NCI-H1436 treated with DMSO at 0.1 percent for 48 hours (cell line): ENCODE measurements at places on chromosomes 6 and 20.

GRCh38 chr6:149140137-149140909, 177.2 kb upstream of the TAB2 start:
- no peak for DNase-seq

- no peak for DNase-seq
Observed at GRCh38 chr20:37586078-37586477, 58.4 kb upstream of the BLCAP start.

DNA sequence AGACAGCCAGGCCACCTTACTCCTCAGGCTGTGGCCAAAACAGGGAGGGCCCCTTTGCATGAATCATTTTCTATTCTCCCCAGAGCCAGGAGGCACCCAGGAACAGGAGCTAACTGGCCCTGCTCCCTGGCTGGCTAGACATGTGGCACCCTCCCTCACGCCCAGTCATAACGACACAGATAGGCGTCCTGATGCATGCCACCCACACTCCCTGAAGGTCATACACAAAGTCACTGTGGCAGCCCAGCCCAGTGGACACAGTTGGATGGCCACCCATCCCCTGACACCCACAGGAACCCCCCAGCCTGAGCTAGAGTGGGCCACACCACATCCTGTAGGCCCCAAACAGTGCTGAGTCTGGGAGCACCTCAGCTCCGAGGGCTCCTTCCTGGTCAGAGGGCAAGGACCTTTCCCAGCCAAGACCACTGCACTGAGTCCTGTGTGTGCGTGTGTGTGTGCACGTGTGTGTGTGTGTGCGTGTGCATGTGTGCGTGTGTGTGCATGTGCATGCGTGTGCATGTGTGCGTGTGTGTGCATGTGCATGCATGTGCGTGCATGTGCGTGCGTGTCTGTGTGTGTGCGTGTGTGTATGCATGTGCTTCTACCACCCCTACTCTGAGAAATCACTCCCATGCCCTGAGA, 21.6 kb downstream of the TFEB start:
- no peak for DNase-seq

GRCh38 chr6:141551318-141551717, 581.4 kb upstream of the GJE1 start:
- DNase-seq, result no peak

DNA sequence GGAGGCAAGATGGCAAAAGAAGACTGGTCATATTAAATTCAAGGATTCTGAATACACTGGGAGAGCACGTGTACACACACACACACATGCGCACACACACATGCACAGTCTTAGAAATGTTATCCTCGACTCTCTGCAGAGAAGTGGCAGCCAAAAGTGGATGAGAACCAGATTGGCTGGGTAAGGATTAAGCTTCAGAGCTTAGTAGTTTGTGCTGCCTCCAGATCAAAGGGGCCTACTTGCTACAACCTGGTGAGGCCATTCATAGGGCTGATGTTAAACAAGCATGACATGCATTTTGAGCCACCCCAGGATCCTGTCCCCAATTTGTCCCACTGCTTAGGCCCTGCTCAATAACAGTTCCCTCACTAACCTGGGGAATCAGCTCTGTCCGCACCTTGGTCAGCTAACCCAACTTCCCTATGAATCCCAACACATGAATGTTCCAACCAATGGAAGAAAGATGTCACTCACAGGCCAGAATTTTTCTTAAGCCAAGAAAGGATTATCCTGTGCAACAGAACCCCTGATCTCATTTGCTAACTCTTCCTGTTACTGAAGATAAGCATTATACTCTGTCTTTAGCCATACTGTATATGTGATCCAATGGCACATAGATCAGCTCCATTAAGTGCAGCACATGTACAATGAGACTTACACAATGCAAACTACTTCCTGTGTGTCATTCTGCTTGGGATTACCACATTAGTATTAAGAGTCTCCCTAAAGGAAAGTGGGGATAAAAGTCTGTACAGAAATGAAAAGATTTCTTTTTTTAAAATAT, 31.0 kb downstream of the TOMM6 start:
- DNase-seq, result no peak

GRCh38 chr20:44137266-44137801, 49.7 kb downstream of the JPH2 start:
- DNase-seq, result no peak

DNA sequence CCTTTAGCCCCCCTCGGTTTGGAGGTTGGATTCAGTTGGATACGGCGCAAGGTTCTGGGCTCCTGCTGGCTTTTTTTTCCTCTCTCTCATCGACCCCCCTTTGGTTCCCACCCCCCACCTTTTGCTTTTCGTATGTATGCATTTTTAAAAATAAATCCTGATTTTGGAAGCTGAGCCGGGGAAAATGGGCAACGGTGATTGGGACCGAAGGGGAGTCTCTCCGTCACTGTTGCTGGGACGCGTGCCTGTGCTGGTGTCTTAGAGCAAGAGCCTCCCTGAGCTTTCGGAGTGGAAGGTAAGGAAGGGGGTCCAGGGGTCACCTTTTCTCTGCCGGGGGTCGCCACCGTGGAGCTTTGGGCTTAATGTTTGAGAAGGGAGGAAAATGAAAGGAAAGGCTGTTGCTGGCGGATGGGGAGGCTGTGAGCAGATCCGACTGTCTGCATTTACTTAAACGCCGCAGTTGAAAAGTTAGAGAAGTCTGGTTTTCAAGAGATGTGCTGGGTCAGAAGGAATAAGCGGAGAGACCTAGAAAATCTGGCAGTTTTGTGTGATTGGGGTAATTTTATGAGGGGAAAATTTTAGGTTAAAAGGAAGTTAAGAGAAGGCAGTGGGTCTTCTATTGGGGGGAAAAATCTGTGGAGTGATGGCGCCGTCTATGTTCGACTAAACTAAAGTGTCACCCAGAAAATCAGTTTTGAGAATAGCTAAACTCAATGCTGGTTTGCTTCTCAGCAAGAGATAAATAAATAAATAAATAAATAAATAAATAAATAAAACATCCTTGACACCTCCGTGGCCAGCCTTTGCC, 828 bp downstream of the ADGRB3 start:
- DNase-seq, result peak; percentile 52

GRCh38 chr20:52752023-52752422, 220.1 kb upstream of the TSHZ2 start:
- DNase-seq, result no peak

GRCh38 chr6:37182736-37183590, 13.0 kb downstream of the PIM1 start:
- DNase-seq, result no peak
